Stimulated activated CD4-positive, alpha-beta T cell treated with anti-CD3 and anti-CD28 coated beads, TNF-alpha, amount 100 ng/mL, for 1 hour (primary cell): ENCODE measurements at places on chromosomes 5 and 9.

DNA sequence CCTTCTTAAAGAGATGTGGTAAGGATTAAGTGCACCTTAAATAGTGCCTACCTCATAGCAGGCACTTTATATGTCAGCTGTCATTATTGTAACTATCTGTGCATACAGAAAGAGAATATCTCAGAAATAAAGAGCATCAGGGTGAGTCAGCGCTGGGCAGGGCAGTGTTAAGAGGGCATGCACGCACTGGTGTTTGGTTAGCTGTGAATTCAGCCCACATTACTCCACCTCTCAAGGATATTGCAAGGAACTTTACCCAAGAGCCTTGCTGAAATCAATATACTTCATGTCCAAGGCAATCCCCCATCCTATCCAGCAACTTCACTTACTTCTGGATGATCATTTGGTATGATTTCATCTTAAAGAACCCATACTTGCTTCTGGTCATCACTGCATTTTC is 300.9 kb downstream of the NTRK2 start:
- DNase-seq: no peak

- DNase-seq: no peak
These were observed 245.5 kb downstream of the HSPA4 start for GRCh38 chr5:133297293-133297692.

DNA sequence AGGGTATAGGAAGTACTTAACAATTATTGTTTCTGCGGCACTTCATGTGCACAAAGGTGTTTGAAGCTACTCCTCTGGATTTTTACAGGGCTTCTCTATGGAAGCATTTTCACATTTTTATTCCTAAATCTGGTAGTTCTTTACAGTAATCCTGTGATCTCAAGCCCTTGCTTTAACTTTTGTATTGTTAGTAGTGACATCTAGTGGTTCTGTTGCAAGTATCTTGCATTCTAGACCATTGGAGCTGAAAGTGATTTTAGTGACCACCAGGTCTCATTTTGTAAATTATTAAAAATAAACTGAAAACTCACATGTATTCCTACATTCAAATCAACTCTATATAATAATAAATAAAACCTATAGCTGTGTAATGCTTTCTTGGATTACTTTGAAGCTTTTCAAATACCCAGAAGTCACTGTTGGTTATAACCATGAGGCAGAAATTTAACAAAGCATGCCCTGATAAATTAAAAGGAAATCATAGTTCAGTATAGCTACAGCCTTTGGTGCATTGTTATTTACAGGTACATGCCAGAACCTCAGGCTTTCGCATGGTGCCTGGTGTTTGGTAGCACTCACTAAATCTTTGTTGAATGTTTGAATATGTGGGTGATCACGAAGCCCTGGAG is 18.9 kb downstream of the RPS23 start:
- no peak for DNase-seq

DNA sequence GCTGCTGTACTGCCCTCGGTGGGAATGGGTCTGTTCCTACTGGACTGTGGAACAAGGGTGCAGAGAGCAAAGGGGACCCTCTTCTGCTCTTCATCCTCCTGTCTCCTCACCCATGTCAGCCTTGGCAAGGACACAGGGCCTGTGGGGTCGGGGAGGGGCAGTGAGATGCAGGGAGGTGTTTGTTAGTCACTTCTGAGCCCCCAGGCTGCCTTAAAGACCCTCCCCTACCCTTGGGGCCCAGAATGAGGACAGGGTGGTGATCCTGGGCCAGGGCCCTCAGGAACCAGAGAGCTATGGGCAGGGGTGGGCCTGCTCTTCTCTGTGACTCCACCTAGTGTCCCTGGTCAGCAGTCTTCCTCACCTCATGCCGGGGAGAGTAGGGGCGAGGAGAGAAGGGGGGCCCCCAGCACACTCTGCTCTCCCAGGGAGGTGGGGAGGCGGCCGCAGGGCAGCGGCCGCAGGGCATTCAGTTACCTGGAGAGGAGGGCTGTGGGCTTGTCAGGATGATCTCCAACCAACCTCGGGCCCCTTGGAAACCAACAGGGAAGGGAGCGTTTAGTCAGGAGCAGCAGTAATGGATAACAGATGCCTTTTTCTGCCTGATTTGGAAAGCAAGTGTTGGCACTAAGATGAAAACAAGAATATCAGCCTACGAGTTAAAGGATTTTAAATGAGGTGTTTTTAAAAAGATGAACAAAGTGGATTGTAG is 62.0 kb upstream of the GARNL3 start:
- no peak for DNase-seq

- no peak for DNase-seq
These were observed 764.7 kb upstream of the ARRDC3 start for GRCh38 chr5:92147798-92148197.
